ENCODE measurements at places on chromosomes 5 and 9. TPM values are rescaled to one million over a fixed set of nuclear protein-coding genes. Genes with fewer than 3 reads are reported as not detected.

DNA sequence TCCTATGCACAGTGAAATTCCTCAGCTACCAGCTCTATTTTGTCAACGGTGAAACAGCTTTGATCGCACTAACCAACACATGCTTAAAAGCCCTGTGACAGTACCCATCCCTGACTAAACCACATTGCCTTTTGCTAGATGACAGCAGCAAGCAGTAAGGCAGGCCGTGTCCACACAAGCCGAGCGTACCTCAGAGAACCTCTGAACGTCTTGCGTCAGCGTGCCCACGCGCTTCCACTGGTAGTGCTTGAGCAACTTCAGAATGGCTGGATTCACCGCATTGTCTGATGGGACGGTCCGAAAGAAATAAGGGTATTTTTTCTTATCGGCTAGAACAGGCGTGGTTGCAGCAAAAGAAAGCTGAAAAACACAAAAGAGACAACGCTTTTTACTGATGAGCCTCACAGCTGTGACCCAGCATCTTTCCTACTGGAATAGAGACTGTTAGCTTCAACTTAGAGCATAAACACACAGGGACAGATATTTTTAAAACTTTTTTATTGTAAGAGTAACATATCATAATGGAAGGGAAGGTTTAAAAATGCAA lies 167.0 kb downstream of the GABBR2 start:
- no peak for DNase-seq
- no peaks in the 10 kb centered on the region for H3K4me1 ChIP-seq
- H3K27me3 ChIP-seq = peaks cover 4% of the 10 kb centered on the region
- no peak overlapping the region for H3K4me3 ChIP-seq

DNA sequence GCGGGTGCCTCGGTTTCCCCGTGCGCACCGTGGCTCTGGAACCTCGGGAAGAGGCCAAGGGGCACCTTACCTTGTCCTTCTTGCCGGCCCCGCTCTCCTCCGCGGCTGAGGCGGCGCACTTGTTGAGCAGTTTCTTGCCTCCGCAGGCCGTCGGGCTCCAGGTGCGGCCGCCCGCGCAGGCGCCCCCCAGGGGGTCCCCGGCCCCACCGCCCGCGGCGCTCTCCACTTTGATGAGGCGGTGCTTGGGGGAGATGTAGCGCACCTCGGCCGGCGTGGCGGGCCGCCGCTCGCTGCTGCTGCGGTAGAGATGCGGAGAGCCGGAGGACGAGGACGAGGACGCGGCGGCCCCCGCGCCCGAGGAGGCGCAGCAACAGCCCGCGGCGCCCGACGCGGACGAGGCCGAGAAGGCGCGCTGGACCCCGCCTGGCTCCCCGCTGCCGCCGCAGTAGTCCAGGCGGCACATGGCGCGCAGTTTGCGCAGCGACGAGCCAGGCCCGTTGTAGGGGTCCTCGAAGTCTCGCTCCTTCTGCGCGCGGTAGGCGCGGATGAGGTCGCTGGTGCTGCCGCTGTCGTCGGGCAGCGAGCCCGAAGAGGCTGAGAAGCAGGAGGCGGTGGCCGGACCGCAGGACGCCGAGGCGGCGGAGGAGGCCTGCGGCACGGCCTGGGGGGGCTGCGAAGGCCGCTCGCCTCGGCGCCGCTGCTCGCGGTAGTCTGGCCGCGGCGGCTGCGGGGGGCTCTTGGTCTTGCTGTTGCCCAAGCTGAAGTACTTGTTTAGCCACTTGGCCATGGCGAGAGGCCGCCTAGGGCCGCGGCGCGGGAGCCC lies 957 bp downstream of the SHB start:
- H3K4me1 ChIP-seq = peaks cover 63% of the 10 kb centered on the region
- peak overlapping the region; percentile 99 for H3K27ac ChIP-seq
- DNase-seq = no peak
- no peaks in the 10 kb centered on the region for H3K36me3 ChIP-seq
- no peaks in the 10 kb centered on the region for H3K27me3 ChIP-seq
- H3K4me3 ChIP-seq = peak overlapping the region; percentile 89

The SLC6A19 gene
- total RNA-seq = not detected

GRCh38 chr5:132258102-132259068 lies 889 bp downstream of the PDLIM4 start:
- peaks cover 44% of the 10 kb centered on the region for H3K4me1 ChIP-seq
- peak; percentile 21 for DNase-seq
- H3K36me3 ChIP-seq = no peaks in the 10 kb centered on the region
- peak overlapping the region; percentile 70 for H3K27ac ChIP-seq
- no peaks in the 10 kb centered on the region for H3K27me3 ChIP-seq

- DNase-seq = no peak
- H3K4me1 ChIP-seq = no peaks in the 10 kb centered on the region
- H3K36me3 ChIP-seq = peaks cover 9% of the 10 kb centered on the region
- H3K27ac ChIP-seq = no peak overlapping the region
- no peak overlapping the region for H3K4me3 ChIP-seq
These were observed 17.8 kb downstream of the ZNF131 start for GRCh38 chr5:43138512-43138893.

The OR2V2 gene
- not detected for total RNA-seq

DNA sequence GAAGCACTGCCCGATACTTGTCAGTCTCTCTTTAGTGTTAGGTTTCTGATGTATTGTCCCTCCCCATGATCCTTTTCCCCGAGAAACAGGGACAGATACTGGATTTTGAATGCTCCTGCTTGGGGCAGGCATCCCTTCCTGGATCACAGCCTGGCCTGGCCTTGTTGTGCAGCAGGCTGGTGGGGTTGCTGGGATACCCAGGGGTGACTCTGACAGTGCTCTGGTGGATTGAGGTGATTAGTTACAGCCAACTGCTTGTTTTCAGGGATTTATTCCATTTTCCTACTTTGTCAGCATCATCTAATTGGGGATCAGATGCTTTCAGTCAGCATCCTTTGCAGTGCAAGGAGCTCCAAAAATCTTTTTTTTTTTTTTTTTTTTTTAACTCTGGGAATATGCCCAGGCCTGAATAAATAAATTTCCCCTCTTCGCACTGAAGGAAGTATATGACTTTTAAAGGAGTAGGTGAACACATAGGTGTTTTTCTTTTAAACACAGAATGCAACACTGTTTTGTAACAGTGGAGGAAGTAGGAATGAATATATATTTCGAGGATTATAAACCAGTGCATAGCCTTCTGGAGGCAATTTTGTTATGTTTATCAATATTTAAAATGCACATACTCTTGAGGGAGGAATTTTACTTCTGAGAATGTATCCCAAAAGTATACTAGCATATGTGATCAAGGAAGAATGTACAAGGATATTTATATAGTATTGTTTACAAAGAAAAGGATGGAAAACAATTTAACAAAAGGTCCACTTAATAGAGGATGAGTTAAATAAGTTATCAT lies 127.3 kb upstream of the ELL2 start:
- no peak overlapping the region for H3K27ac ChIP-seq
- H3K36me3 ChIP-seq = no peaks in the 10 kb centered on the region
- no peak for DNase-seq
- H3K4me1 ChIP-seq = no peaks in the 10 kb centered on the region

- H3K4me1 ChIP-seq = no peaks in the 10 kb centered on the region
- H3K27ac ChIP-seq = no peak overlapping the region
- no peaks in the 10 kb centered on the region for H3K36me3 ChIP-seq
- no peaks in the 10 kb centered on the region for H3K27me3 ChIP-seq
- H3K4me3 ChIP-seq = no peak overlapping the region
- DNase-seq = no peak
These were observed 235.7 kb downstream of the CDK5RAP2 start for GRCh38 chr9:120344230-120344629.

DNA sequence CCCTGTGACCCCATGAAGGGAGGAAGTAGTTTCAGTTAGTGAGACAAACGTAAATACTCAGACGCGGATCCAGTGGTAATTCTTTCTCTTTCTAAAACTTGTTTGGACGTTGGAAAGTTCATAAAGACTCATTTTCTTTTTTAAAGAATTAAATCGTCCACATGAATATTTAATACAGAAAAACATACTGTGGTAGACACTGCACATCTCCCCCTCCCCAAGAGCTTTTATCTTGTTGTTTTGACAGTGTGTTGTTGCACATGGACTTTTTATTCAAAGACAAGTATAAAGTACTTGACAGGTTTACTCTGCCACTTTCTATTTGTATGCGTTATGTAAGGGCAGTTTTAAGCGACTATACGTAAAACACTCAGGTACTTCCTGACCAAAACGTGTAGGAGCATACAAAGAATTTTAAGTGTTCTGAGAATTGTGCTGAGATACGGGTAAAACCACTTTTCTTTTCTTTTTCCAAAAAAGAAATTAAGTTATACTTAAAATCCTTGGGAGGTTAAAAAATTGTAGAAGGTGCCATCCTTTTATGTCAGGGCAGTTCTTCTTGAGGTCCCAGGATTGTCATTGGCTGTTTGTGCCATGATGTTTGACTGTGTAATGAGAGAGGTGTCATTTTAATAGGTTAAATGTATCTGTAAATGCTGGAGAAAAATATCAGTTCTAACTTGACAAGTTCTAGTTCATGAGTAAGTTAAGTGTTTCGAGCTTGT lies 1.3 kb downstream of the NIPBL start:
- peaks cover 18% of the 10 kb centered on the region for H3K4me1 ChIP-seq
- no peaks in the 10 kb centered on the region for H3K27me3 ChIP-seq
- H3K27ac ChIP-seq = peak overlapping the region; percentile 97
- H3K36me3 ChIP-seq = no peaks in the 10 kb centered on the region
- no peak for DNase-seq

The NPR3 gene
- 32.7 TPM for total RNA-seq

The BASP1 gene
- total RNA-seq = 13.6 TPM

- H3K4me3 ChIP-seq = no peak overlapping the region
- H3K4me1 ChIP-seq = no peaks in the 10 kb centered on the region
- no peak overlapping the region for H3K27ac ChIP-seq
- H3K27me3 ChIP-seq = no peaks in the 10 kb centered on the region
- no peak for DNase-seq
- H3K36me3 ChIP-seq = no peaks in the 10 kb centered on the region
These were observed 172.8 kb downstream of the RFK start for GRCh38 chr9:76221423-76221822.

DNA sequence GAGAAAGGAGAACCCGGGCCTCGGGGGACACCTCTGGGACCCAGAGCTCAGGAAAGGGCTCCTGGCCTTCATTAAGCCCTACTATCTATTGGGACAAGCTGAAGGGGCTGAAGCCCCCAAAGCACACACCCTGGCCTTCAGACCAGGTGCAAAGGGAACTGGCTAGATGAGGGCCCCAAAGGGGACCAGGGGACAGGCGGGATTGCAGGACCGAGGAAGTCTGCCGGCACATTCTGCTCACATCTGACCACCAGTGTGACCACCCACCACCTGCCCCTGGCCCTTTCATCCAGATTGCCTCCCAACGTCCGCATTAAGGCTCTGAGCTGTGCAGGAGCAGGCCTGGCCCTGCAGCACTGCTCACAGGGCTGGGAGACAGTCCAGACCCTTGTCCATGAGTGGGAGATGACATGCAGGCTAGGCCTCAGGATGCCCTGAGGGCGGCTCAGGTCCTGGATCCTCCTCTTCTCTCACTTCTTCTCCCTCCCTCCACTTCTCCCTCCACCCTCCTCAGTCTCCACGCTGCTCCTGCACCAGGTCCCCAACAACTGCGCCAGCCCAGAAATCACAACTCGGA lies 19.2 kb downstream of the PSD2 start:
- H3K27me3 ChIP-seq = no peaks in the 10 kb centered on the region
- H3K4me1 ChIP-seq = no peaks in the 10 kb centered on the region
- H3K36me3 ChIP-seq = no peaks in the 10 kb centered on the region
- DNase-seq = no peak

DNA sequence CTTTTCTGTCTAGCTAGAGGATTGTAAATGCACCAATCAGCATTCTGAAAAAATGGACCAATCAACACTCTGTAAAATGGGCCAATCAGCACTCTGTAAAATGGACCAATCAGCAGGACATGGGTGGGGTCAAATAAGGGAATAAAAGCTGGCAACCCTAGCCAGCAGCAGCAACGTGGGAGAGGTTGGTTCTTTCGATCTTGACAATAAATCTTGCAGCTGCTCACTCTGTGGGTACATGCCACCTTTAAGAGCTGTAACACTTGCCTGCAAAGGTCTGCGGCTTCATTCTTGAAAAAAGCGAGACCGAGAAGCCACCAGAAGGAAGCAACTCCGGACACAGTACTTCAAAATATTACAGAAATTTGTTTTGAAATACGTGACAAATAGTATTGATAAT lies 424.6 kb upstream of the CDH9 start:
- no peaks in the 10 kb centered on the region for H3K27me3 ChIP-seq
- no peaks in the 10 kb centered on the region for H3K36me3 ChIP-seq
- no peak overlapping the region for H3K27ac ChIP-seq
- H3K4me1 ChIP-seq = no peaks in the 10 kb centered on the region

GRCh38 chr9:93697352-93698139 lies 121.2 kb downstream of the PHF2 start:
- H3K27ac ChIP-seq = no peak overlapping the region
- no peaks in the 10 kb centered on the region for H3K36me3 ChIP-seq
- DNase-seq = peak; percentile 41
- no peaks in the 10 kb centered on the region for H3K4me1 ChIP-seq

DNA sequence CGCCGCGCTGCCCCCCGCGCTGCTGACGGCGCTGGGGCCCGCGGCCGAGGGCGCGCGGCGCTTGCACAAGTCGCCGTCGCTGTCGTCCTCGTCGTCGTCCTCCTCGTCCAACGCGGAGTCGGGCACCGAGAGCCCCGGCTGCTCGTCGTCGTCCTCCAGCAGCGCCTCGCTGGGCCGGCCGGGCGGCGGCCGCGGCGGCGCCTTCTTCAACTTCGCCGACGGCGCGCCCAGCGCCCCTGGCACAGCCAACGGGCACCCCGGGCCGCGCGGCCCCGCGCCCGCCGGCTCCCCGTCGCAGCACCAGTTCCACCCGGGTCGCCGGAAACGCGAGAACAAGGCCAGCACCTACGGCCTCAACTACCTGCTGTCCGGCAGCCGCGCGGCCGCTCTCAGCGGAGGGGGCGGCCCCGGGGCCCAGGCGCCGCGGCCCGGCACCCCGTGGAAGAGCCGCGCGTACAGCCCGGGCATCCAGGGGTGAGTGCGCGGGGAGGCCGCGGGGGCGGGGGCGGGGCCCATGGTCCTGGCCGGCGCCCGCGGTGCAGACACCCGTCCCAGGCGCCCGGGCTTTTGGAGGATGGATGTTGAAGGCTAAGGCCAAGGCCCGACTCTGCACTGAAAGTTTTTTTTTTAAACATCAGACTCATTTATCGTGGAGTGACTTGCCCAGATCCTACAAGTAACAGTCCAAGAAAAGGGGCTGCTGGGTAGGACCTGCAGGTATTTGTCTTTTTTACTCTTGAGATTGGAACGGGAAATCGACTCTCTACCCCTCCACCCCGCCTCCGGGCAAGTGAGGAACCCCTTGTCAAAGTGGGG lies 1.2 kb downstream of the TENT4A start:
- no peaks in the 10 kb centered on the region for H3K36me3 ChIP-seq
- peak overlapping the region; percentile 77 for H3K4me3 ChIP-seq
- H3K4me1 ChIP-seq = peaks cover 52% of the 10 kb centered on the region
- no peaks in the 10 kb centered on the region for H3K27me3 ChIP-seq
- DNase-seq = peak; percentile 55
- H3K27ac ChIP-seq = peak overlapping the region; percentile 52

The ADGRD2 gene
- not detected for total RNA-seq

GRCh38 chr5:14741801-14742440 lies 77.4 kb downstream of the OTULIN start:
- no peak overlapping the region for H3K4me3 ChIP-seq
- H3K27ac ChIP-seq = peak overlapping the region; percentile 51
- H3K27me3 ChIP-seq = no peaks in the 10 kb centered on the region

The GABRA6 gene
- total RNA-seq = not detected

- H3K4me3 ChIP-seq = no peak overlapping the region
- DNase-seq = no peak
- peaks cover 4% of the 10 kb centered on the region for H3K4me1 ChIP-seq
These were observed 61.1 kb downstream of the FRMD3 start for GRCh38 chr9:83477120-83477519.
